ENCODE measurements at places on chromosomes 3 and 15.

GRCh38 chr3:20787005-20787404 is 601.0 kb upstream of the SGO1 start:
- DNase-seq, result no peak

DNA sequence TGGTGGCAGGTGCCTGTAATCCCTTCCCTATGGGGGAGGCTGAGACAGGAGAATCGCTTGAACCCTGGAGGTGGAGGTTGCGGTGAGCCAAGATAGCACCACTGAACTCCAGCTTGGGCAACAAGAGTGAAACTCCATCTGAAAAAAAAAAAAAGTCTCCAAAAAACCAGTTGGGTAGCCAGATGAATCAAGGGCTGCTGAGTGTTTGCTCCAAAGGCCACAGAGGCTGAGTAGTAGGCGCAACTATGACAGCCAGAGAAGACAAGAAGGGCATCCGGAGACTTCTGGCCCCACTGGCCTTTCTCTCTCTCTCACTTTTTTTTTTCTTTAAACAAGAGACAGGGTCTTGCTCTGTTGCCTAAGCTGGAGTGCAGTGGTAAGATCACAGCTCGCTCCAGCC is 131.8 kb downstream of the SMAD6 start:
- no peak for DNase-seq

DNA sequence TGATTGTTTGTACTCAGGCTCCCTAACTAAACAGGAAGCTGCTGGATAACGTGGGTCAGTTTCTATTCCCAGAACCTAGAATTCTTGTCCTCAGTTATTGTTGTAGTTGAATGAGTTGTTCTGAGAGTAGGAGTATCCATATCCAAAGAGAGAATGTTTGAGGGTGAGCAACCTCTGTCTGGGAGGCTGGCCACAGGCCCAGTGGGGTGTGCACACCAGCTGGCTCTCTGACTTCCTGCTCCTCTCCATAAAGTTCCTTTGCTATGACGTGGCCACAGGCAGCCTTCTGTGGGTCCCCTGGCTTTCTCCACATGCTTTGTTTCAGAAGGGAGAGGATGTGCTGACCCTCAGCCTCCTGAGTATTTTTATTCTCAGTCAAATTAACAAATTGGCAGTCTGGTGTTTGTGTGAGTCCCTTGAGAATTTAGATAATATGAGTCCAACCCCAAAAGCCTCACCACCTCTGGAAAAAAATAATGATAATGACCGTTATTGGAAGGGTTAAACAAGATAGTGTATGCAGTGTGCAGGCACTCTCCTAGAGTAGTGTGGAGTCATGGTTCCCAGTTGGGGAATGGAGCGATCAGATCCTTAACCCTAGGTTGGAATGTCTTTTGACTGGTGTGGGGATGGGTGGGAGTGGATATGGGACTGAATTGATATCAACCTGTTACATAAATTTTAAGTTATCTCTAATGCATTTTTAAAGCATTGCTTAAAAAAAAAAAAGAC is 47.6 kb upstream of the MED12L start:
- no peak for DNase-seq

- DNase-seq, result no peak
Observed at GRCh38 chr3:12180631-12181030, 21.9 kb upstream of the TIMP4 start.

GRCh38 chr3:48492461-48493202 is 11.3 kb downstream of the SHISA5 start:
- no peak for DNase-seq

GRCh38 chr15:38563723-38564519 is 693 bp downstream of the RASGRP1 start:
- DNase-seq, result no peak

DNA sequence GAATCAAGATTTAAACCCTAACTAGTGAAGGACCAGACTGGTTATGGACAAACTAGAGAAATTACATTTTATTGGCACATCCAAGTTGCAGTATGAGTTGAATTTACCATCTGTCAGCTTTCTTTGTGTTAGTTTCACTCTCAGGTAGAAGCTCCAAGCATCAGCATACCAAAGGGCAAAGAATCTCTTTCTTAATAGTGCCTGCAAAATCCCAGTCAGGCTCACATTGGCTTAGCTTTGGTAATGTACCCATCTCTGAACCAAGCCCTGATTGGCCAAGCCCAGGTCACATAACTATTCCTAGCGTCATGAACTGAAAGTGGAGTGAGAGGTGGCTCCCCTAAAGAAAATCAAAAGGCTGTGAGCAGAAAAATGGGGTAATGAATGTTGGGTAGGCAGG is 66.9 kb downstream of the CCNL1 start:
- no peak for DNase-seq

DNA sequence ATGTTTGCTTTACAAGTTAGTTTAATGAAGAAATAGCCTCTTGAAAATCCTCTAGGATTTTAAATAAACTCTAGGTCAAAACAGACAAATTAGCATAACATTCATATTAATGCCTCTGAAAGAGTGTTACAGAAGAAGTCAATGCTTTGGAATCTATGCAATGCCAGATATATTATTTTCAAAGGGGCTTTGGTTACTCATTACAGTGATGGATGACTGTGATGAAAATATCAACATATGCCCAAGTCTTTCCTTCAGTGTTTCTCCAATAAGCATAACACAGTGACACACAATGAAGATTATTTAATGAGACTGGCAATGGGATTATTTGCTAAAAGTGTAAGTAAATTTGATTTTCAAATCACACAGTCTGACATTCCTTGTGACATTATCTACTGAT is 1247.2 kb downstream of the ROBO2 start:
- no peak for DNase-seq

GRCh38 chr3:156862338-156862737 is 36.2 kb downstream of the LEKR1 start:
- no peak for DNase-seq

GRCh38 chr3:194274424-194275085 is 76.6 kb downstream of the CPN2 start:
- no peak for DNase-seq

DNA sequence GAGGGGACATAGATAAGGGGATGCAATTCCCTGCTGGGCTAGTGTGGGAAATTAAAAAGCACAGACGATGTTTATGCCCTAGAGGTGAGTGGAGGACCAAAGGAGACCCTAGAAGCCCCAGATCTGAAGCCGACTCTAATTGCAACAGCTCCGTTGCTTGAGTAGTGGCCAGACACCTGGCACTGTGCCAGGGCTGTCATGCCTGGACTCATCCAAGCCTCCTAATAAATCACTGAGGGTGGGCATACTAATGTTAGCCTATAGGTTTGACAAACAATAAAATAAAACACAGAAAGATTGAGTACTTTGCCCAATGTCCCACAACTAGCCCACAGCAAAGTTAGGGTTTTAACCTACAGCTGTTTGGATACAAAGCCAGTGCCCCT is 25.4 kb upstream of the MRPS22 start:
- DNase-seq, result no peak

- peak; percentile 100 for DNase-seq
Observed at GRCh38 chr3:120907659-120908029, 361 bp upstream of the STXBP5L start.

DNA sequence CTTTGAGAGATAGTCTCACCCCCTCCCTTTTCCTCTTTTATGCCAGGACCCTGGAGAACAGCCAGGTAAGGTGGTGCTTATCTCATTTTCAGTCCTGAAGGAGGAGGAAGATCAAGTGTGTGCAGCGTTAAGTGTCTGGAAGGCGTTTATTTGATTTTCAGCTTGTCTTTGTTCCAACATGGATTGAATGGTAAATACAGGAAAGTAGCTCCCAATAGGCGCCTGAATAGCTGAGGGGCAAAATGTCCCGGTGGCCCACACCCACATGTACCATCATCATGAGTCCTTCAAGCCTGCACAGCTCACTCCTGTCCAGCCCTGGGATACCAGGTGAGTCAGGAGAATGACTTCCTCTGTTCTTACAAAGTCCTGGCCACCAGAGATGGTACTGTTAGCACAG is 73.5 kb downstream of the CEMIP start:
- no peak for DNase-seq

GRCh38 chr15:71687902-71688508 is 122.3 kb upstream of the NR2E3 start:
- no peak for DNase-seq

DNA sequence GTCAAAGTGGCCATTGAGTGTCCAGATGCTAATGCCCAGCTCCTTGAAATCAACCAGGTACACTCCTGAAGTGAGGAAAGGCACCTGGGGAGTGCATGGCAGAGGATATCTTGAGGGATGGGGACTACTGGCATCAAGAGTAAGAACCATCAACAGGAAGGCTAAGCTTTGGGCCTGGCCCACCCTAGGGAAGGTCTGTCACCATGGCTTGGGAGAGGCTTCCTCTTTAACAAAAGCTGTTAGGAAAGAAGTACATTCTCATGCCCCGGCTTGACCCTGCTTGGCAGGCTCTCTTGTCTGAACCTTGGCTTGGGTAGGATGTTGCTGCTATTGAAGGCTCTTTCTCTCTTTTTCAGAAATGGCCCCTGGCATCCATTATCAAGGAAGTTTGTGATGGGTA is 43.7 kb upstream of the TUBGCP5 start:
- no peak for DNase-seq

- DNase-seq, result no peak
Observed at GRCh38 chr3:186842426-186843038, at the start of gene ADIPOQ. Gene ADIPOQ (plus strand): TSS chr3:186842710. CDS start chr3:186853059, 10,349 bp downstream.

DNA sequence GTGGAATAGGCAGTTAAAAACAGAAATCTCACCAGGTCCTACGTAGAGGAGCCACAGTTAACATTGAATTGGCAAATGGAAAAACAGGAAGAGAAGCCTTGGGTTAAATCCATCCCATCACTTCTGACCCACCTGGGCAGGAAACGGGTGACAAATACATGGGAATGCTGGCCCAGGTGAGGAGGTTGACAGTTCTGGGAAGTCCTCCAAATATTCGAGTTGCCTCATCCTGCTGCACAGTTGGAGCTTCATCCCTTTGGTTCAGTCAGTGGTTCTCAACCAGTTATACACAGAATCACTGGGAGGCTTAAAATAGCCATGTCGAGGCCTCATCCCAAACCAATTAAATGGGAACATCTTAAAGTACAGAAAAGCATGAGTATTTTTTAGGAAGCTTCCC is 5.3 kb downstream of the MYZAP start:
- no peak for DNase-seq

GRCh38 chr3:175869404-175869803 is 1010.3 kb downstream of the NAALADL2 start:
- no peak for DNase-seq

DNA sequence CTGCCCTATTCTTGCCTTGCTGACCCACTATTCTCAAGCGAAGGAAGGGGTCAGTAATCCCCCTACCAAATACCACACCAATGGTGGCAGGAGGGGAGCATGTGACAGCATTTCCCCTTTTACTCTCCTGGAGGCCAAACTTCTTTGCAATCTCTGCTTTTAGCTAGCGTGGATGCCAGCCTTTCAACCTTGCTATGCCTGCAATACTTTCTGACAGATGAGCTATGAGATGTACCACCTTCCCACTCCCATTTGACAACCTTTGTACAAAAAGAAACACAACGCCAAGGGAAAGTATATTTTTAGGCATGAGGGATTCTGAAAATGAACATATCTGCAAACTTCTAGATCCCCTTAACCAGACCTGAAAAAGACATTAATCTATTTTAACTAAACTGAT is 302.1 kb downstream of the FHIT start:
- DNase-seq, result no peak

DNA sequence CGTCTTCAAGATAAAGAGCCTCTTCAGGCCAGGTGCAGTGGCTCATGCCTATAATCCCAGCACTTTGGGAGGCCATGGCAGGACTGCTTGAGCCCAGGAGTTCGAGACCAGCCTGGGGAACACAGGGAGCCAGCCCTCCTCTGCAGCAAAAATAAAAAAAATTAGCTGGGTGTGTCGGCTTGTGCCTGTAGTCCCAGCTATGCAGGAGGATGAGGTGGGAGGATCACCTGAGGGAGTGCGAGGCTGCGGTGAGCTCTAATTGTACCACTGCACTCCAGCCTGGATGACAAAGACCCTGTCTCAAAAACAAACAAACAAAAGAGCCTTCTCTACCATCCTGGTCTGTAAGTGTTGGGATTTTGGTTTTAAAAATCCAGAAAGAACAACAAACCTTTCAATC is 11.1 kb downstream of the WDR53 start:
- no peak for DNase-seq

GRCh38 chr3:150096700-150097587 is 126.2 kb upstream of the PFN2 start:
- no peak for DNase-seq

GRCh38 chr3:126826693-126827092 is 122.7 kb downstream of the CHCHD6 start:
- no peak for DNase-seq

- DNase-seq, result no peak
Observed at GRCh38 chr3:131701153-131701770, 198.5 kb upstream of the MRPL3 start.

DNA sequence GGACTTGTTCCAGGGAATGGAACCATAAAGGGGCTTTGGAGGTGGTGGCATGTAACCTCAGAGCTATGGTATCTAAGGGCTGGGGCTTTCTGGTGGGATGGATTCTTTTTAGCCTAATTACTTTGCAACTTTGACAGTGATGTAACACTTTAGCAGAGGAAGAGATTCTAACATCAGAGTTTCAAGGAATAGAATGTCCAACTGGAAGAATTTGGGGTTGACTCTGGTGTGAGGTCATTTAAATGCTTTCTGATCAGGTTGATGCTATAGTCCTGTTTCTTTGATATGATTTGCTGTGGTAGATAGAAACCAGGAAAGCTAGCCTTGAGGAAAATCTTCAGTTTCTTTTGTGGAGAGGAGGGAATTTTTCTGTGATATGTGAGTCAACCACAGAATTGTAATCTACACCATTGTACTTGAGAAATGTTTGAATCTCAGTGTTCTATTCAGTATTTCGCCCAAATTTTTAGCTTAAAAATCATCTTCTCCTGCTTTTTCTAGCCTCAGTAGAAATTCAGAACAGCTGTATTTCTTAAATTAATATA is 40.0 kb downstream of the ATP2C1 start:
- DNase-seq, result no peak

DNA sequence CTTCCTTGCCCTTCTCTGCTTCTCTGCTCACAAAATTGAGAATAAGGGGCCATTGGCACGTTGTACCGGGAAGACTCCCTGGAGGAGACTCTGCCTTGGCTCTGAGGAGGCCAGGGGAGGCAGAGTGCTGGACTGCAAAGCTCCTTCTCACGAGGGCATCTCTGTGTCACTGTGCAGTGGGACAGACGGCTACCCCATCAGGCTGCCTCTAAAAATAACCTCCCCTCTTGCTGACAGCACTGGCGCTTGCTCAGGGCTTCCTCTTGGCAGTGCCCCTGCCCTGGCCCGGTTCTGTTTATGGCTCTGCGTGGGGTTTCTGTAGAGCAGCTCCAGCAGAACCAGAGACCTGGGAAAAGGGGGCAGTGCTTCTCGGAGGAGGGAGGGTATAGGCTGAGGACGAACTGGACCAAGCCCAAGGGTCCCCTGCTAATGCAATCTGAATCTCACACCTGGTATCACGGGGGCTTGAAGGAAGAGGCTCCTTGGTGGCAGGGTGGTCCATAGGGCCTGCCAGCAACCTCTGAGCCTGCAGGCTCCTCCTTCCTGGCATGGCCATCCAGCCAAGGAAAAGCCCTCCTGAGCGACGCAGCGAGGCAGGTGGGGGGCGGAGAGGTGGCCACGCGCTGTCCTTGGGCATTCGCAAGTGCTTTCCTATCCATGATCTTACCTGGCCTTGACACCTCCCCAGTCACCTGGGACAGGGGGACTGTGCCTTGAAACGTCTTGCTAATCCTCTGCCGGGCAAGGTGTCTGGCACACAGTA is 63.3 kb upstream of the TLE3 start:
- no peak for DNase-seq

- no peak for DNase-seq
Observed at GRCh38 chr3:52091586-52092270, 35.4 kb upstream of the DUSP7 start.
